ENCODE measurements at places on chromosomes 6 and 20.

DNA sequence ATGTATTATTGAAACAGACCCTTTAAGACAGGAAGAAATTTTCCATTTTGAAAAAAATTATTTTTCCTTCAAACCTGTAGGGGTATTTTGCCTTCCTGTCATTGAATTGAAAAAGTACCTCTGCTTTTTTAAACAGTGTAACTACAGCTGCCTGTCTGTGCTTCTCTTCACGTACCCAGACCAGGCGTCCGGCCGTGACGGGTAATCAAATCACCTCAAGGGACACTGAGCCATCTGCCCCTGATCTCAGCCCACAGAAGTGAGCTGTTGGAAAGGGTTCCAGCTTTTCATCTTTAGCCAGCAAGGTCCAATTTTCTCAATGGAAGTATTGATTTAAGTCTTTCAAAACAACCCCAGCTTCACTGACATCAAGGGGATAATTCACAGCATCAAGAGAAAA is 58.0 kb downstream of the SLC35D3 start:
- DNase-seq = no peak

DNA sequence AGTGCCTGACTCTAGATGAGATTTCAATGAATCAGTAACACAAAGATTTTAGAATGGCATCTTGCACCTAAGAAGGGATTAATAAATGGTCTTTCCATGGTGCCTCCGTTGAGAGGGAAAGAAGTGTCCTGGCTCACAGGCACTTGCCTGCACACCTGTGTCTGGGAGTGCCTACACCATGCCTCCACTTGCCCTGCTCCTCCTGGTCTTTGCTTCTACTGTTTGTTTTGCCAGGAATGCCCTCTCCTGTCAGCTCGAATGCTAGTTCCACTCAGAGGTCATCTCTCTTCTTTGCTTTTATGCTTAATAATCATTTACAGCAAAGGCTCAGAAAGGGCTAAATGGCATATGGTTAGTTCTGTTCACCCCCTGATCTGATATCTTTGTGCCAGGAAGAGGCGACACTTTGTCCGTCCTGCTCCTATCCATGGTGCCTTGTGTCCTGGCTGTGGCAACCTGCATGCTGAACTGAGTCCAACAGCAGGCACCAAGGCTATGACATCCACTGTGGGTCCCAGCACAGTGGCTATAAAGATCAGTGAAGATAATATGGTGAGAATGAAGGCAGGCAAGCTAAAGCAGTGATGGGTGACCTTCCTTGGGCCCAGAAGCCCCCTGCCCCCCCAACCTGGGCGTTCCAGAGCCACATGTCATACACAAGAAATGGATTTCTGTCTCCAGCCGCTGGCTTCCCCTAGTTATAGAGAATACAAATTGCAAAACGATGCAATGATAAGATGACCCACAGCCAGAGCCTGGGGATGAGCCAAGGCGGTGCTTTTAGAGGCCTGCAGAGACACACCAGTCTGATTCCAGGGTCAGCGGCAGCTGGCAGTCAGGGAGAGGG is 1.4 kb downstream of the C6orf132 start:
- no peak for DNase-seq

GRCh38 chr20:60584221-60584620 is 626.0 kb downstream of the CDH26 start:
- DNase-seq = no peak

GRCh38 chr6:50062051-50062450 is 12.3 kb upstream of the DEFB112 start:
- no peak for DNase-seq

DNA sequence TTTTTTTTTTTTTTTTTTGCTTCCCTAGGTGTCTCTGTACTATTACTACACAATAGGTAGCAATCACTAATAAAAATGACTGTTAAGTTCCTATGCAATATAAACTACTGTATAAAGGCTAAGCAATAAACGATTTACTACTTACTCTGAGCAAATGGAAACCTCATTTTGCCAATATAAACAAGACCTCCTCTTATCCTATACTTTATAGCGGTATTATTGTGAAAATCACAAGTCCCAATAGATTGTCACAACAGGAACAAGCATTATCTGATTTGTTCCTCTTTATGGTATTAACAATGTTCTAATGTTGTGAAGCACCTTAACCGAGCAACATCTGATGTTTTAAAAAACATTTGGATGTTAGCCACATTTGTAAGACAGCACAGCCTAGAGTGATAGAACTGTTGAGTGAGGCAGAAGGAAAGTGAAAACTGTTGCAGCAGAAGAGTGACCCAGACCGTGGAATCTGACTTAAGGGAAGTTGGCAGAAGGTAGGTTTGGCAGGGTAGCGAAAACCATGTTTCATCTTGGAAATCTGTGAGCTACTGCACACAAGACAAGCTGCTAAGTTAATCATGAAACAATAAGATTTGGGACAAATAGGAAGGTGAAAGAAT is 94.2 kb downstream of the MYLK4 start:
- DNase-seq = no peak

- no peak for DNase-seq
Measured at GRCh38 chr6:97111243-97111642, 171.8 kb downstream of the MMS22L start.

DNA sequence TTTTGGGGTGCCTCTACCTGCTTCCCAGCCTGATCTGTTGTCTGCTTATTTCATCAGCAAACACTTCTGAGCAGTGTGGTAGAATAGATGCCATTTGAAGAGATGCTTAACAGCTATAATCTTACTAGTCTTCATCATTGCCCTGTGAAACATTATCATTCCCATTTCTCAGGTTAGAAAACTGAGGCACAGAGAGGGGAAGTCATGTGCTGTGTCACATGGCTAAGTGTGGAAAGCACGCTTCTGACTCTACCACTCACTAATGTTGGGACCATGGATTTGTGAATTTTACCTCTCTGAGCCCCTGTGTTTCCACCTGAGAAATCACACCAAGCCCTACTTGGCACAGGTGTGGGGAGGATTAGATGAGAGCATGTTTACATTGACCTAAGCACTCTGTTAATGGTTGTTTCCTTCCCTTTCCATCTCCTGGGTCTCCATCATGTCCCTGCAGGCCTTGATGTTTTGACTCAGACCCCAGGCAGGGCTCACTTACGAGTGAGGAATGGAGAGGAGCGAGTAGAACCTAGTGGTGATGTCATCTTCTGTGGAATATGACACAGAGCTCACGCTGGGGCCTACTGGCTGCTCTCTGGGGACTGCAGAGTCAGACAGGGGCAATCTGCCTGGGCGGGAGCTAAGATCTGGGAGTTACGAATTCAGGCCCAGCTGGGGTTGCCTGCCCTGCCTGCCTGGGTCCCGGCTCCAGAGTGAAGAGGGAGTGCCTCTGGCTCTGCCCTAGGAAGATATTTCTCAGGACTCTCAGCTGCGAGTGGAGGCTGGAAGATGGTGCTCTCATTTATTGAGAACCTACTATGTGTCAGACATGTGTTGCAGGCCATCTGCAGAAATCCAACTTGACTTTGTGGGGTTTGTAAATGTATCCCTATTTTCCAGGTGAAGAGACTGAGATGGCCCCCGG is 64.3 kb downstream of the CDH22 start:
- DNase-seq = no peak

- DNase-seq = no peak
Measured at GRCh38 chr20:14142964-14143627, 147.8 kb downstream of the MACROD2 start.

GRCh38 chr20:9389346-9389745 is 125.0 kb upstream of the LAMP5 start:
- no peak for DNase-seq

- no peak for DNase-seq
Measured at GRCh38 chr6:165820407-165820806, 157.4 kb upstream of the PDE10A start.

- DNase-seq = no peak
Measured at GRCh38 chr6:11218538-11219399, 13.7 kb downstream of the NEDD9 start.

DNA sequence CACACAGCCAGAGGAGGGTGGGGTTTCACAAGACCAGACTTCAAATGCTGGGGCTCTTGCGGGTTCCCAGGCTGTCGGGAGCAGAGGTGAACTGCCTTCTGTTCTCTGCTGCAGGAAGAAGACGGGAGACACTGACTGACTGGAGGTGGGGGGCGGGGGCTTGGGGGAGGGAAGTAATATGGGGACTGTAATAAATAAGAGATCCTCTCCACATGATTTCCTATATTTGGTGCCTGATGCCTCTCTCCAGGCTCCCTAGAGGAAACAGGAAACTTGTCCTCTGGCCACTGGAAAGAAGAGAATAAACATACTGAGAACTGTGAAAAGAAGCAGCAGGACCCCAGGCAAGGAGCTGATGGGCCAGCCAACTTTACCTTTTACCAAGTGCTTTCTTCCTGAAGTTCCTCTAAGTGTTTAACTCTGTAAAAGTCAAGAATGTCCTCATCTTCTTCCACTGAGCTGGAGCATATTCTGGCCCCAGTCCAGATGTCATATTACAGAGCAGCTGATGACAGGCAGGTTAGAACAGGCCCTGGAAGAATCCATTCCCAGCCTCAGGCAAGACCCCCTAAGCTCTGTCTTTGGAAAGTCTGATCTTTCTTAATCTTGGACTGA is 33.2 kb upstream of the ADGRF5 start:
- DNase-seq = no peak

DNA sequence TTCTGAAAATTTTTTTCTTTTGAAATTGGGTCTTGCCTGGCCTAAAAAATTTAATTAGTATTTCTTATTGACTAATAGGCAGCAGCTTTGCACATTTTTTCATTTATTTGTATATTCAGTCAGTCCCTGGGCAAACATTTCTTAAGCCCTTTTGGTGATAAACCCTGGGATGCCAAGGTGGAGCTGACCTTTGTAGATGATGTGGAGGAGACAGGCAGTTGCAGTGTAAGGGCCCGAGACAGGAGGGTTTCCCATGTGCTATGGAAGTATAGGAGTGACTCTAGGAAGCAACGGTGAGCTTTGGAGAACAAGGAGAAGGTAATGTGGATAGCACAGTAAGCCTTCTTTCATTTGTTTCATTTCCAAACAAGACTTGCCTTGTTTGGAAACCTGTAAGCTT is 3.5 kb downstream of the MYBL2 start:
- no peak for DNase-seq

- DNase-seq = no peak
Measured at GRCh38 chr6:6771224-6771945, 182.9 kb downstream of the LY86 start.

- no peak for DNase-seq
Measured at GRCh38 chr20:46070215-46070900, 19.4 kb downstream of the NCOA5 start.

GRCh38 chr6:5776706-5777390 is 229.9 kb downstream of the NRN1 start:
- DNase-seq = no peak

DNA sequence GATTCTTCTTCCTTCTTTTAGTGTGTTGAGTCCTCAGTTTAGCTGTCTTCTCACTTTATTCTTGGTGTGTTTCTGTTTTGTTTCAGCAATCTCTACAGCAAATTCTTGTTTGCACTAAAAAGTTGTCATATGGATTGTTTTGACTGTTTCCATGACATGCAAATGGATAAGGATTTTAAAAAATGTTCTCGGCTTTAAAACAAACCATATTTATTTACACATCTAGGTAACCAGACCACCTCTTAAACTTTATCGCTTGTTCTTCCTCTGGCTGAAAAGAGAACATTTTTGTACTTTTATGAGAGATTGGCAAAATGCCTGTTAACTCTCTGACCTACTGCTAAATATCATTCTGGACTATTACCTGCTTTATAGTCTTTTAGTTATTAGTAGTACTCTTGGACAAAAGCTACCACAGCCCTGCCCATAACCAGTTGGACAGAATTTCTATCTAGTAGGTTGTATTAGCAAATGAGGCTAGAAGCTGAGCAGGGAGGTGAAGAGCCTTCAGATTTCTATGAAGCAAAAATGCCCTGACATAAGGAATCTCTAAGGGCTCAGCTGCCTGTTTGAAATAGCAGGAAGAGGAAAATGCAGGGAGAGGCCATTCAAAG is 268.3 kb downstream of the CD109 start:
- no peak for DNase-seq

DNA sequence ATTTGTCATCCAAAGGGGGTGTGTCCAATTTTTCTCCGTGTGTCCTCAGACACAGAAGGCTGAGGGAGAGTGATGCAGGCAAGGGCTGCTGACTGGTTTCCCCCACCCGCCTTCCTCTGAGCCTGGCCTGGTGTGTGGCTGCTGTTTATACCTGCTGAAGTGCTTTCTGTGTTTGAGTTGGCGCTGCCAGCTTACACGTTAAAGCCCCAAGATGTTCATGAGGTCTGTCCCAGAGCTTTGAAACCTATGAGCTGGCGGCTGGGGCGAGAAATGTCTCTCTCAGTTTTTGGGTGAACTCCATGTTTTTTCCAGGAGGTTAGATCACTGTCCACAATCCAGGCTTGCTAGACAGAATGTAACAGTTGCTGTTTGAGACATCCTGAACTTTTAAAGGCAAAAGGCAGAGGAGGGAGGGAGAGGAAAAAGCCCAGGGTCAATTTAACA is 69.0 kb upstream of the CCN2 start:
- no peak for DNase-seq

GRCh38 chr20:44464514-44464913 is 11.2 kb upstream of the TTPAL start:
- DNase-seq = no peak

- no peak for DNase-seq
Measured at GRCh38 chr6:134684423-134684795, 265.5 kb downstream of the ALDH8A1 start.

DNA sequence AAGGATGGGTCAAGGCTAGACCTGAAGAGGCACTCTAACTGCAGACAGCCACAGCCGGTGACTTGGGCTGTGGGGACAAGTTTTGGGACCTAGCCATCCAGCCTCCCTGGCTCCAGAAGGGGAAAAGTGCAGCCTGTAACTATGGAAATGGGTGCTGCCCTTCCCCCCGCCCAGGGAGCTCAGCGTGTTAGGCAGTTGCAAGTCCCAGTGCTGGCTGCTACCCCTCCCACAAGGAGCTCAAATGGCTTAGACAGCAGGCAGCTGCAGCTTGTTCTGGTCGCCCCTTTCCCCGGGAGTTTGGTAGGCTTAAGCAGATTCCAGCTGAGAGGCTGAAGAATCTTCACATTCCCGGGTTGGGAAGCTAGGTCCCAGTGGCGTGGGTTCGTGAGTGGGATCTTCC is 162.6 kb downstream of the FAM83B start:
- DNase-seq = no peak

DNA sequence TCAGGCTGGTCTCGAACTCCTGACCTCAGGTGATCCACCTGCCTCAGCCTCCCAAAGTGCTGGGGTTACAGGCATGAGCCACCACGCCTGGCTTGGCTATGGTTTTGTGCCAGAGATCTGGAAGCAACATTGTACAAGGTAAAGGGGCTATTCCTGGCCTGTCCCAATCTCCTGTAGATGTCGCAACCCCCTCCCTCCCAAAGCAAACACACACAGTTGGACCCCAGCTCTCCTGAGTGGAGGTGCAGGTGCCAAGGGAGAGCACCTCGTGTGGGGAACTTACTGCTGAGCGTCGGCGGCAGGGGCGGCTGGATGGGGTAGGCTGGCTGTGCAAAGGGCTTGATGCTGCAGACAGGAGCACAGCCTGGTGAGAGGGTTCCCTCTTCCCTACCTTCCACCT is 8.8 kb downstream of the RPL10A start:
- no peak for DNase-seq

Data from HL-60 (cell line).